ENCODE measurements at places on chromosomes 6 and 20.

GRCh38 chr6:92274588-92274987 is 1144.8 kb downstream of the EPHA7 start:
- no peak for DNase-seq

- DNase-seq: peak; percentile 13
Measured at GRCh38 chr20:24587384-24588046, 118.1 kb downstream of the SYNDIG1 start.

DNA sequence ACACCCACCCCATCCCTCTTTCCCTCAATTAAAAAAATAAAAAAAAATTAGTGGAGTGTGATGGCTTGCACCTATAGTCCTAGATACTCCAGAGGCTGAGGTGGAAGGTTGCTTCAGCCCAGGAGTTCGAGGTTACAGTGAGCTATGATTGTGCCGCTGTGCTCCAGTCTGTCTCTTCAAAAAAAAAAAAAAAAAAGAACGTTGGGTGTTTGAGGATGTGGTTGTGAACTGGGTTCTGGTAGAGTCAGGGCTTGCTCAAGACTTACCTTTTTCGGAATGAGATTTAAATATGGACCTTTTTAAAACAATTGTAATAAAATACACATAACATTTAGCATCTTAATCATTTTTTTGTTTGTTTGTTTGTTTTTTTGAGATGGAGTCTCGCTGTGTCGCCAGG is 211.9 kb downstream of the OR2B2 start:
- no peak for DNase-seq

GRCh38 chr6:160733050-160733646 is 31.1 kb downstream of the PLG start:
- DNase-seq: peak; percentile 22

DNA sequence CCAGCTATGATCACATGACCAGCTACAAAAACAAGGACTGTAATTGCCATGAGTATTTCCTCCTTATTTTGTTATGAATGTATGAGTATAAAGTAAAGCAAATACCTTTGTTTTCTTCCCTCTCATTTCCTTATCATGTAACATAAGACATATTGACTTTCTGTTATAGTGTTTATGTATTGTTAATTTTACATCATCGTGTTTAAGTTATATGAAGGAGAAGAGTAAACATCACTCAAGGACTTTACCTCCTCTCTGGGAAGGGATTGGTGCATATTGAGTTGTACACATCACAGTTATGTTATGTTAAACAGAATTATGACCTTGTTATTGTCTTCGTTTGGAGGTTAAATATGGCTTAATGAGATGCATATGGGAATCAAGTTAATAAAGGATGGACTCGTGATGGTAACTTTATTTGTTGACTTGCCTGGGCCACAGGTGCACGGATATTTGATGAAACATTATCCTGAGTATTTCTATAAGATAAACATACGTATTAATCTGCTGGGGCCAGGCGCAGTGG is 57.3 kb upstream of the CNKSR3 start:
- no peak for DNase-seq

GRCh38 chr6:31037682-31038081 is 27.4 kb downstream of the MUC22 start:
- DNase-seq: no peak

- DNase-seq: no peak
Measured at GRCh38 chr6:20217891-20218290, 5.6 kb upstream of the MBOAT1 start.

DNA sequence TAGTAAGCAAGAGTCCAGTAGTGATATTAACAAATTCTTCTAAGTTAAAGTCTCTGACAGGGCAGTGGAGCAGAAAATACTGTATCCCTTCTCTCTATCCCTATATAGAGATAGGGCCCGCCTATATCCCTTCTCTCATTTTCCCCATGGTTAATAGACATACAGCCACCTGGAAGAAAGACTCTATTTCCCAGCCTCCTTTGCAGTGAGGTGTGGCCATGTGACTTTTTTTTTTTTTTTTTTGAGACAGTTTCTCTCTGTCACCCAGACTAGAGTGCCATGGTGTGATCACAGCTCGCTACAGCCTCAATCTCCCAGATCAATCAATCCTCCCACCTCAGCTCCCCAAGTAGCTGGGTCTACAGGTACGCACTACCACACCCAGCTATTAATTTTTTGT is 16.7 kb upstream of the CDK5RAP1 start:
- DNase-seq: no peak

DNA sequence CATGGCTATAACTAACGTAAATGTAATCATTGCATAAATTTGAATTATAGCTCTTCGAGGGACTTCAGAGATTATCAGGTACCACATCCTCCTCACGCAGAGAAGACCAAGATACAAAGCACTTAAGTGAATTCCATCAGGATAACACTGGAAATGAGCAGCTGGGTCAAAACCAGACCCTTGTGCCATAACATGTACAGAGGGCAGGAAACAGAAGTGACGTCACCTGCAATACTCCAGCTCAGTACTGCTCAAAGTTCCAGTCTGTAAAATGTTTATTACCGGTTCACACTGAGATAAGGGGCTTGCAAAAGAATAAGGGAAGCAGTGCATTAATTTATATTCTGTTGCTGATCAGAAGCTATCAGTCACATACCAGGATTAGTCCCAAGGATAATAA is 45.8 kb downstream of the RGS17 start:
- no peak for DNase-seq

- no peak for DNase-seq
Measured at GRCh38 chr6:63795826-63796225, 160.2 kb downstream of the PHF3 start.

DNA sequence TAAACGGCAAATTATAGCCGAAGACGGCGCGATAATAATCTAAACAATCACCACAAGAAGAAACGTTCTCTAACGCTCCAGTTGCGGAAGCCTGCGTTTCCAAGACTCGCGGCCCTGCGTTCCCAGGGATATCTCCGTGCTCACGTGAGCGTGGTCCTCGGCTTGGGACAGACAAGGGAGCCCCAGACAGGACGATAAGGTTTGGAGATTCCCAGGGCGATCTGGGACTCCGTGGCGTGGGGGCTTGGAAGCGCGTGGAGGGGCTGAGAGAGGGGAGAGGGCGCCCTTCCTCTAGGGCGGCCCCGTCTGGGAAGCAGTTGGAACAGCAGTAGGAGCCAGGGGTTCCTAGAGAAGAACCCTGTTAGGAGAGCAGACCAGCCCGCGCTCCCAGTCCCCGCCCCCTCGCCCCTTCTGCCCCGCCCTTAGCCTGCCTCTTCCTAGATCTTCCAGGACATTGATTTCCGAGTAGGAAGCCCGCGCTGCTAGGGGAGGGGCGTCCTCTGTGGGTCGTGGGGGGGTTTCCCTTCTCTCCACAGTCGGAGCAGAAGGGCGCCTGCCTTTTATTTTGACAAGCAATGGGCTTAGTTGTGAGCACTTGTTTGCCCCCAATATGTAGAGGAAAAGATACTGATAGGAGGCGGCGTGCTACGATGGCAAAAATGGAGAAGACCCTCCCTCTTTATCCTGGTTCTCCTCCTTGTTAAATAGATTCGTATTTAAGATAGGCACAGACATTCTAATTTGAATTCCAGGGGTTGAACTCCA is 10.6 kb downstream of the NRN1 start:
- peak; percentile 19 for DNase-seq

GRCh38 chr20:2814587-2815051 is at the start of gene C20orf141:
Gene C20orf141, plus strand, starts transcription at chr20:2814987. Its CDS starts 198 bp downstream, at chr20:2815185.
- no peak for DNase-seq

GRCh38 chr6:33201147-33201545 is 479 bp downstream of the SLC39A7 start:
- no peak for DNase-seq

DNA sequence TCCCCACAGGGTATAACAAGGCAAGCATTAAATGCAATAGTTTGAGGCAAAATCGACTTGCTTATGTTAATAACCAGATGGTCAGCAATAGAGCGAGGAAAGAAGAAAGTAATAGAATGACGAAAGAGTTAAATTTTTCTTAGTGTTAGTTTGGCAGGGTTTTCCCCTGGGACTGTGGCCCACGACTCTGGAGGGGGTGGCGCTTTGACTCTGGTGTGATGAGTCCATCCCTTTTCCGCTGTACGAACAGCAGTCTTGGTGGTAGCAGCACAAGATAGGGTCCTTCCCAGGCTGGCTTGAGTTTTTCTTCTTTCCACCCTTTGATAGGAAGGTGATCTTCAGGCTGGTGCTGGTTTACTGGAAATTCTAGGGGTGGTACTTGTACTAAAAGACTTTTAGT is 69.2 kb upstream of the GMDS start:
- DNase-seq: no peak

GRCh38 chr6:119350952-119351372 is 1.4 kb upstream of the MAN1A1 start:
- peak; percentile 4 for DNase-seq

- DNase-seq: peak; percentile 29
Measured at GRCh38 chr6:84967389-84967788, 203.0 kb upstream of the TBX18 start.

GRCh38 chr6:6915219-6915618 is 192.5 kb upstream of the RREB1 start:
- no peak for DNase-seq

DNA sequence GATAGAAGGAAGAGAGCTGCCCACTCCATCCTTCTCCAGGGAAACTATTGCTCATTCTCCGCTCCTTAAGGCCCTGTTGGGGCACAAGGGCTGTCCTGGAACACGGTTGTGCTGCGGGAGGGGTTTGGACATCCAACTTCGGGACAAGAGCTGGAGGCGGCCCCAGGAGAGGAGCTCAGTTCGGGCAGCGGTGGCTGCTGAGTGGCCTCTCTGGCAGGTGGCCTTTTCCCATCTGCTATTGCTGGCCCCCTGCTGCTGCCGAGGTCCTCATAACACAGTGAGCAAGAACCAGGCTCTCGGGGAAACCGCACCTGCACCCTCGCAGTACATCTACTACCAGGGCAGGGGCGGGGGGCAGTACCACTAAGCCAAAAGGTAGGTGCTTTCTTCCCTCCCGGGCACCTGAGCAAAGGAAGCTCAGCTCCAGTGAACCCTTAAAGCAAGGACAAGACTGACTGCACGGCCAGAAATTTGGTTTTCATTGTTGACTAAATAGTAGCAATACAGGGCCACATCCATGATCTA is 63.7 kb downstream of the PSMG4 start:
- DNase-seq: no peak
